ENCODE measurements at places on chromosomes 7 and 10.

DNA sequence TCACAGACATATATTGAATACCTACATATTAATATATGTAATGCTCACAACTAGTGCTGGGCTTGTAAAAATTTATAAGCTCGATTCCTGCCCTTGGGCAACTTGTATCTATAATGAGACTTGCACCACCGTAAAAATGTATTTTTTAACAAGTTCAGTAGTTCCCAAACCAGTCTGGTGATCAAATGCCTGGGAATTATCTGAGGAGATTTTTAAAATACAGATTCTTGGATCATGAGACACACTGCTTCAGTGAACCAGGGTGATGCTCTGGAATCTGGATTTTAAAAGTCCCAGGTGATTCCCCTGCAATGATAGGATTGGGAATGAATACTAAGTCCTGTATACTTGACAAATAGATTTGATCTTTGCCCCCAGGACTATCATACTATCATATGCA, 4.3 kb upstream of the MICU1 start:
- DNase-seq, result no peak

DNA sequence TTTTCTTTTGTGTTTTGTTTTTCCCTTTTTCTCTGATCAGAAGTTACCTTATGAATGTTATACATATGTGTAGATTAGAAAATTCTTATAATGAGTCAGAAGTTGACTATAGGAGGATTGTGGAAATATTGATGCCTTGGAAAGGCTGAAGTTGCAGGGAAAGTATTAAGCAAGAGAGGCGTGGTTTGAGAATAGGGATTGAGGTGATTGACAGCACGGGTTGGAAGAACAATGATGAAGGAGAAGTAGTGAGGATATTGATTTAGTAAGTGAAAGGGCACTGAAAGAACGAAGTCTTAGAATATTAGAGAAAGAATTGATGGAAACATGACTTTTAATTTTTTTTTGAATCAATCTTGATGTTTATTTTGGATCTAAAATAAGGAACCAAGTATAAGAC, 176.0 kb downstream of the EXOC4 start:
- DNase-seq, result no peak

- DNase-seq, result no peak
Measured at GRCh38 chr7:70346844-70347462, 748.7 kb downstream of the AUTS2 start.

- DNase-seq, result no peak
Measured at GRCh38 chr10:119549247-119549999, 6.9 kb upstream of the RGS10 start.

- DNase-seq, result no peak
Measured at GRCh38 chr7:99105756-99106155, 38.2 kb downstream of the SMURF1 start.

GRCh38 chr7:4845740-4846142, 16.1 kb downstream of the PAPOLB start:
- no peak for DNase-seq

GRCh38 chr10:26334232-26334931, 103.8 kb upstream of the APBB1IP start:
- DNase-seq, result no peak

DNA sequence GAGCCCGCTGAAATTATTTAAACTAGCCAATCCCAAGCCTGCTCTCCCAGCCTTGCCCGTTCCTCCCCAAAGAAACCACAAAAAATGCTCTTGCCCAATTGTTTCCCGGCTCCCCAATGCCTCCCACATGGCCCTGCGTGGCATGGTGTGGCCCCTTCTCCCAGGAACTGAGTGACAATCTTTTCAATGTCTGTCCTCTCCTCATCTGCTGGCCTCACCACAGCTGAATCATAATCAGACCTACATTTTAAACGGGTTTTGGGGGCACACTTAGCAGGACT, 201.5 kb downstream of the PRPF18 start:
- no peak for DNase-seq

DNA sequence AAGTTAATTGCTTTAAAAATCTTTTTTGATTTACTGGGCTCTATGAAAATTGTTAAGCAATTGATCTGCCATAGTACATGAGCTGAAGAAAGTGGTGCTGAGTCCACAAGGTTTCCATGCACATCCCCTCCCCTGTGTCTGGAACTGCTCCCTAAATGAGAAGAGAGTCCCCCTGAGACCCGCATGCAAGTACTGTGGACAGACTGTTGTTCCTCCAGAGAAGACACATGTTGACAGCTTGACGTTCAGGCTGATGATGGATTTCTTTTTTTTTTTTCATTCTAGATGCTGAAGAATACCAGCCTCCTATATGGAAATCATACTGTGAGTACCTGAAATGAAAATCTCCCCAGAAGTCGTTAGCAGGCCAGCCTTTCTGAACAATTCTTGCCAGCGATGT, 159.8 kb downstream of the CHN2 start:
- no peak for DNase-seq

GRCh38 chr10:86592413-86592812, 61.9 kb upstream of the OPN4 start:
- DNase-seq, result no peak

DNA sequence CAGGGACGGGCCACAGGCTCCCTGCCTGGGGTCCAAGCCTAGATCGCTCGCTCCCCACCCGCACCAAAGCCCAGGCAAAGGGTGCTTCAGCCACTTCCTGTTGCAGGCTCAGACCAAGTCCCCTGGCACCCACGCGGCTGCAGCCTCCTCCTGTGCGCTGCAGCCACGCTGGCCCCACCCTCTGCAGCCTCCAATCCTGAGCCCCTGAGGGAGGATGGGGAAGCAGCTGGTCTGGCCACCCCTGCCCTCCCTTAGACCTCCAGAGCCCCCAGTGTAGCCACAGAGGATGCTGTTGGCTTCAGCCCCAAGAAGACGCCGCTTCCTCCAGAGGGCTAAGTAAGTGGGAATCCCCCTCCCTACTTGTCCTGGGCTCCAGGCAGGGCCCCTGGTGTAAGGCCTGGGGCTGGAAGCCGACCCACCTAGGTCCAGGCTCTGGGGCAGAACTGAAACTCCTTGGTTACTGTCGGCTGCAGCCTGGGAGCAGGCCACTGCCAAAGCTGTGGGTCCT, 9.4 kb downstream of the LIMK1 start:
- no peak for DNase-seq
